ENCODE measurements at places on chromosomes 4 and X.

GRCh38 chr4:120232050-120232449 is 165.4 kb upstream of the MAD2L1 start:
- DNase-seq = no peak

GRCh38 chr4:2301225-2301642 is 39.3 kb upstream of the MXD4 start:
- no peak for DNase-seq

- DNase-seq = no peak
These were observed 80.8 kb upstream of the PDE5A start for GRCh38 chr4:119709418-119709817.

DNA sequence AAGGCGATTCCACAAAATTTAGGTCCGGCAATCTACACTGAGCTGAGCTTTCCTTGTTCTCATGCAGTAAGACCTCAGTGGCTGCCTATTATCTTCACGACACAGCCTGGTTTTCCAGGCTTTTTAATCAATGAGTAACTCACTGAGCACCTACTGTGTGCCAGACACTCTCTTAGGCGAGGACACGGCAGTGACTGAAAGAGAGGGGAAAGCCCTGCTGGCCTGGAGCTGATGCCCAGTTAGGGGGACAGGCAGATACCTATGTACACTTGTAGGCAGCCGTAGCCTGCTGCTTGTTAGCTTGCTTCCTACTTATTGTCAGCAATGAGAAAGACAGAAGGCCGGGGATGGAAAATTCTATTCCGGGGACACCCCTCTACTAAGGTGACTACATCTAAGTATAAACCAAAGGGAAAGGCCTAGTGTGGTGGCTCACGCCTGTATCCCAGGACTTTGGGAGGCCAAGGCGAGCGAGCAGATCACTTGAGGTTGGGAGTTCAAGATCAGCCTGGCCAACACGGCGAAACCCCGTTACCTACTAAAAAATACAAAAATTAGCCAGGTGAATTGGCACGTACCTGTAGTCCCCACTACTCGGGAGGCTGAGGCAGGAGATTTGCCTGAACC is 3.8 kb downstream of the WDR1 start:
- DNase-seq = no peak

GRCh38 chr4:169956091-169956843 is 69.9 kb downstream of the MFAP3L start:
- no peak for DNase-seq

- DNase-seq = no peak
These were observed 138.9 kb upstream of the TRAM1L1 start for GRCh38 chr4:117224256-117224655.

DNA sequence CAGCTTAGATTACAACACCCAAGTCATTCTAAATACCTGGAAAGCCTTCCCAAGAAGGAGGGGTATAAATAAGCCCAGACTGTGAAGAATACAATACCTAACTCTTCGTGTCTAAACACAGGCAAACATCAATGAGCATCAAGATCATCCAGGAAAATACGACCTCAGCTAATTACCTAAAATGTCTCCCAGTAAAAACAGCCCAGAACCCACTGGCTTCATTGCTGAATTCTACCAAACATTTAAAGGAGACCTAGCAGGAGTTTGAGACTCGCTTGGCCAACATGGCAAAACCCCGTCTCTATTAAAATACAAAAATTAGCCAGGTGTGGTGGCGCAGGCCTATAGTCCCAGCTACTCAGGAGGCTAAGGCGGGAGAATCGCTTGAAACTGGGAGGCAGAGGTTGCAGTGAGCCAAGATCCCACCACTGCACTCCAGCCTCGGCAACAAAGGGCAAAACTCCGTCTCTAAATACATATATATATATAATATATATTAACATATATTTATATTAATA is 19.1 kb upstream of the HSFX4 start:
- no peak for DNase-seq

GRCh38 chrX:104193485-104193884 is 27.2 kb downstream of the FAM199X start:
- no peak for DNase-seq

- no peak for DNase-seq
These were observed 128.6 kb downstream of the ARHGAP6 start for GRCh38 chrX:11537141-11537540.

- no peak for DNase-seq
These were observed 83.3 kb downstream of the SPRY1 start for GRCh38 chr4:123479944-123480343.

GRCh38 chrX:69746051-69746450 is 130.1 kb downstream of the EDA start:
- DNase-seq = no peak

GRCh38 chr4:1832690-1833089 is 23.3 kb downstream of the LETM1 start:
- no peak for DNase-seq

DNA sequence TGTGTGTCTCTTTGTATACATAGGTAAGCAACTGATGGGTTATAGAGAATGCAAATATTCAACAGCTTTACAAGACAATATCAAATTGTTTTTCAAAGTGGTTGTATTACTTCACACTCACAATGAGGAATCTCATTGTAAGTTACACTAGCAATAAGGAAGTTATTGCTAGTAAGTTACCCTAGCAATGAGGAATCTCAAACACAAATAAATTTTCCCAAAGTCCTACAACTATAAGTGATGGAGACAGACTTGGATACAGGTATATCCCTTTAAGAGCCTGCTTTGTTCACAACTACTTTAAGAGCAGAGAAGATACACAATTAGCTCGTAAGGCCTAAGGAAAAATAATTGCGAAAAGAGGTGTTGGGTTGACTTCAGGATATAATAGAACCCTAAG is 28.3 kb upstream of the NWD2 start:
- DNase-seq = no peak

DNA sequence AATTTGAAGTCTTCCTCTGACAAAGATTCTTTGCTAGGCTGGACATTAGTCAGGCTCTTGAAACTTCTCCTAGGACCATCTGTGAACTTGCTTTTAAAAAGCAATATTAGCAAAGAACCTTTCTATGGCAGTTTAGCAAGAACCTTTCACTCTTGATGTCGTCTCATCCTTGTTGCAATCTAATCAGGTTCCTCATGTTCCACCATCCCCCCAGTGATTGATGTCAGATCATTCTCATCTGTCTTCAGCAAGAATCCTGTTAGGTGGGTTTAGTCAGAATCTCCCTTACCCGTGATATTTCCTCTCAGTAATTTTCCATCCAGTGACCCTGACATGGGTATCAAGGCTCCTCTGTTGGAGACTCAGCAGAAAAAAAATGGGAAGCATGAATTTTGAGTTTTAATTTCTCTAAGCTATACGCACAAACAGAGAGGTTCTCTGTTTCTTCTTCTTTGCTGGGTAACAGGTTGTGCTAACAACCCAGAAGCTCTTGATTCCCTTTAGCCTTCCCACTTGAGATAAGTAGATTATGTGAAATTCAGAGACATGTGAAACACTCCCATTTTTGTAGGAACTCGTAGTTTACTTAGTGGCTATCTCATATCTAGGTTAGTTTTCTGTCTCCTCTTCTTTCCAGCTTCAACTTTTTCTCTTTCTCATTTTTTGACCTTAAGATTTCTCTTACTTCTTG is 507.4 kb downstream of the C4orf33 start:
- no peak for DNase-seq

DNA sequence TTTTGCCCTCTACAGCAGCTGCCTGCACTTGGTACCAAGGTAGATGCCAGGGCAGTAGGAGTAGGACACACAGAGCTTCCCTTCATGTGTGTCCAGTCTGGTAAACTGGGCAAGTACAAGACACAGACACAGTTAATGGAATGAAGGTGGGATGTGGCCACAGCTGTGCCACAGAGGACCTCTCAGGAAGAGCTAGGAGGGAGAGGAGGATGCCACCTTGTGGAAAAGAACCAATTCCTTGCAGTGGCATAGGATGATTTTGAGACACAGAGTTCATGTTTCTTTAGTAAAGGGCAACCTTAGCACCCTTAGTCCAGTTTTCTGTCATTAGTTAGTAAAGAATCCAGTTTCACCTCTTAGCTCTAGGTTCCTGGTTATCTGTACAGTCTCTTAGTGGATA is 36.3 kb upstream of the TBC1D14 start:
- DNase-seq = no peak

DNA sequence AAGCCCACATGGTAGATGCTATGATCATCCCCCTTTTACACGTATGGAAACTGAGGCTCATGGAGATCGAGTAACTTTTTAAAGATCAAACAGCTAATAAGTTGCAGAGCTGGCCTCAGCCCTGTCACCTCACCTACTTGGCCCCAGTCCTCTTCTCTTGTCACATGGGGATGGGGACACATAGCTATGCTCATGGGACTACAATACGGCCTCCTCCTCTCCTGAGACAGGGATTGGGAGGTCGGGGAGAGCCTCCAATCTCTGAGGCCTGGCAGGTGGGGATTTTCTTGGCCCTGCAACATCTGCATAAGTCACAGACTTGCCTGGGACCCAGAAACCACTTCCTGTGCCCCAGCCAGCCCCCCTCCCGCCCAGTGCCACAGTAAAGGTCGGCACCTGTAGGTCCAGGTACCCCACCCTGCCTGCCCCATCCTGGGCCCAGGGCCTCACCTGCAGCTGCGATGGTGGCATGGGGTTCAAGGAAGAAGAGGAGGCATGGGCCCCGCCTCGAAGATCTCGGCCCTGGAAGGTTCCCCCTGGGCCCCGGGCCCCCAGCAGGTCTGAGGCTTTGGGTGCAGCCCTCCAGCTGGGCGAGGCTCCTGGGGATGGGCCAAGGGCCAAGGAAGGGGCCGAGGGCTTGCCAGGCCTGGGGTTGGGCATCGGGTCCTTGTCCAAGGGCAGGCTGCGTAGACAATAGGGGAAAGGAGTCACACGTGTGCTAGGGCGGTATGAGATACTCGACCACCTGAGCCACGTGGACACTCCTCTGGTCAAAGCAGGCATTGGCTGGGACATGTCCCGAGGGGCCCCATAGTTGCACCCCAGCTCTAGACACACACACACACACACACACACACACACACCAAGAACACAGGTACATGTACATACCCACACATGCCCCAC is 6.4 kb downstream of the FOXP3 start:
- DNase-seq = no peak

- DNase-seq = no peak
These were observed 3.4 kb downstream of the MAGEE2 start for GRCh38 chrX:75781611-75782010.

DNA sequence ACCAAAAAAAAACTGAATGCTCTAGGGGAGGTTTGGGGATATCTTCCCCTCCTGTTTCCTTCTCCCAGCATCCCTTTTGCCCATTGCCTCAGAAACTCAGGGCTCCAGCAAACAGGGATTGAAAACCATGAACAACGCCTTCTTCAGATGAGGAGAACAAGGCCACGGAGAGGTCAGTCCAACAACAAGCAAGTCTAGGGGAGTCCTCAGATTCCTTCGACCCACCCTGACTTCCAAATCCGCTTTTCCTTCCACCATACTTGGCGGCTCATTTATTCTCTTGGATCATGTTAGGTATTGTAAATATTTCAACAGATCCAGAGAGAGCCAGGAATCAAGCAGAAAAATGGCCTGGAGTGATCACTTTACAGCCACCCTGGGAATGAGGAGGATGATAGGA is 21.9 kb downstream of the REELD1 start:
- no peak for DNase-seq

- no peak for DNase-seq
These were observed 311.5 kb downstream of the PPP1R2C start for GRCh38 chrX:42466332-42467046.

- DNase-seq = no peak
These were observed 27.6 kb downstream of the ZNF81 start for GRCh38 chrX:47864300-47864699.

- no peak for DNase-seq
These were observed 1306.8 kb downstream of the STIM2 start for GRCh38 chr4:28167411-28167810.

DNA sequence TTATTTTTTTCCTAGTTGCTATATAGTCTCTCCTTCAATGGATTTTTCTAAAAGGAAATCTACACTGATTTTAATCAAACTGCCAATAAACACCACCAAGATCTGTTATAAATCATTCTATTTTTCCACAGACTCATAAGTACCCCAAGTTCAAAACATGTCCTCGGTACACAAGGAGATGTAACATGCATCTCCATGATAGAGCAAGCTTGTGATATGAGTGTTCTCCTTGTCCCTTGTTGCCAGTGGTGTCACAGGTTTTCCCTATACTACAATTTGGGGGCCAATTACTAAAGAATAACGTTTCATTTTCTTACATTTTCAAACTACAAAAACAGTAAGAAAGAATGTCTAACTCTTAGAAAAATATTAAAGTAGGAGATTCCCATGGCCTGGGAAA is 491 bp downstream of the ARHGEF6 start:
- no peak for DNase-seq

- DNase-seq = no peak
These were observed 241.7 kb downstream of the PPP1R2C start for GRCh38 chrX:42536286-42536685.

- DNase-seq = no peak
These were observed at the start of gene KLHL5 for GRCh38 chr4:39062094-39062769. Gene KLHL5 (plus strand): TSS chr4:39062232. CDS start chr4:39062653, 421 bp downstream.

GRCh38 chrX:30495468-30495867 is 82.1 kb downstream of the TASL start:
- DNase-seq = no peak
